ENCODE measurements at places on chromosomes 4 and X. TPM values are rescaled to one million over a fixed set of nuclear protein-coding genes. Genes with fewer than 3 reads are reported as not detected.
A peak's percentile ranks its signal among the peaks of the same experiment; 100 is the strongest.

DNA sequence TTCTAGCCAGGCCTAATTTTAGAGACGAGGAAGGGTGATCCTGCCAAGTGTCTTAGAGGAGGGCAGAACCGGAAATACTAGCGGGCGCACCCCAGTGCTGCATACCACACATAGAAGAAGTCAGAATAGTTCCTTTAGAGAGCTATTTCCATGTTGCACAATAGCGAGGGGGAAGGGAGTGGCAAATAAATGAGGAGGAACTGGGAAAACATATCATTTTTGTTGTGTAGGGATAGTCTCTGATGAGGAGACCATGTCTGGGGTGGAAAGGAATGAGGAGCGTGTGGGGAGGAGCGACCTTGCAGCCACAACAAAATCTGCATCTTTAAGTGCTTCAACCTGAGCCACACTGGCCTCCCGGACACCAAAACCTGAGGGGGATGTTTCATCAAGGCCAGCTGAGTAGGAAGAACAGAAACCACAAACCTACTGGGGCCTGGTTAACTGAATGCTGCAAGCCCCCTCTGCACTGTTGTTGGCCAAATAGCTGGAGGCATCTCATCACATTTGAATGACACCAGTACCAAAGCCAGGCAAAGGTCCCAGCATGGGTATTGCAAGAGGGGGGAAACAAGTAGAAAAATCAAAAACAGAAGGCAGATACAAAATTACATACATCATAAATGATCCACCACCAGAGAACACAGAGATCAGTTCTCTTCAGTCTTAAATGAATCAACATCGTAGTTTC lies 26.7 kb upstream of the C1QTNF7 start:
- peak; percentile 80 for DNase-seq

The RGS12 gene
- 29.9 TPM for total RNA-seq

The ARAP2 gene
- 12.4 TPM for total RNA-seq

- no peak for DNase-seq
Observed at GRCh38 chr4:92988301-92988700, 684.5 kb downstream of the GRID2 start.

DNA sequence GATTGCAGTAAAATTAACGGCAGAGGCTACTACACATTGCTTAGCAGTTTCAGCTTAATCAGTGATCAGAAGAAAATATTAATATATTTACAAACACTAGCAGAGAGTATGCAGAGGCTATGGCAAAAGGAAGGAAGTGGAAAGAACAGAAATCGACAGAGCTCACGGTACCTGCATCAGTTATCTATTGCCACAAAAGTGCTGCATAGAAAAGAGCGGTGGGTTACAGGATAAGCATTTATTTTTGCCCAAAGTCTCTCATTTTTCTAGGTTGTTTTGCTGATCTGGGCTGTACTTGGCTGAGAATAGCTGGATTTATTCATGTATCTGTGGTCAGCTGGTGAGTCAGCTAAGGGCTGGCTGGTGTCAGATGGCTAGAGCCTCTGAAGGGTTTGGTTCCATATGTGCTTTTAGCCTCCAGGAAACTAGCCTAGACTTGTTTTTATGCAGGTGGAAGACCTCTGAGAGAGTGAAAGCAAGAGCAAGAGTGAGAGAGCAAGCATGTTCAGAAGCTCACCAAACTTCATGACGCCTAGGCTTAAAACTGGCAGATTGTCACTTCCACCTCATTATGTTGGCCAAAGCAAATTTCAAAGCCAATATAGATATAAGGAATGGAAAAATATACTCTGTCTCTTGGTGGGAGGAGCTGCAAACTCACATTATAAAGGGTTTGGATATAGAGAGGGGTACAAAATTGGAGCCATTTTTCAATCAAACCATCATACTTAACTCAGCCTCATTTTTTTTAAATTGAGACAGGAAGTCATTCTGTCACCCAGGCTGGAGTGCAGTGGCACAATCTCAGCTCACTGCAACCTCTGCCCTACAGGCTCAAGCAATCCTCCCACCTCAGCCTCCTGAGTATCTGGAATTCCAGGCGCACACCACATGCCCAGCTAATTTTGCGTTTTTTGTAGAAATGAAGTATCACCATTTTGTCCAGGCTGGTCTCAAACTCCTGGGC lies 153.2 kb upstream of the RPL34 start:
- no peak for DNase-seq

DNA sequence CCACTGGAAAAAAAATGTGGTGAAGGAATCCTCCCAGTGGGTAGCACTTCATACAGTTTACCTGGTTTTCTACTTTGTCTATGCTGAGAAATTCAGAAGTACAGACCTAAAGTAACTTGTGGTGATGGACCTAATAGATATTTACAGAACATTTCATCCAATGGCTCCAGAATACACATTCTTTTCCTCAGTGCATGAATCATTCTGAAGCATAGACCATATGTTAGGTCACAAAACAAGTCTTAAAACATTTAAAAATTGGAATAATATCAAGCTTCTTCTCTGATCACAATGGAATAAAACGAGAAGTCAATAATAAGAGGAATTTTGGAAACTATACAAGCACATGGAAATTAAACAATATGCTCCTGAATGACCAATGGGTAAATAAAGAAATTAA lies 450.1 kb upstream of the INTU start:
- DNase-seq: no peak

The LDB2 gene
- 62.7 TPM for total RNA-seq

GRCh38 chrX:97844161-97844560 lies 960.5 kb downstream of the RPA4 start:
- DNase-seq: no peak

GRCh38 chr4:85598936-85599335 lies 124.0 kb downstream of the ARHGAP24 start:
- DNase-seq: no peak

- DNase-seq: no peak
Observed at GRCh38 chr4:37970702-37971101, 10.5 kb downstream of the PTTG2 start.

The TMEM31 gene
- total RNA-seq: not detected

The NDST4 gene
- 0.90 TPM for total RNA-seq

GRCh38 chr4:8380511-8381415 lies 59.8 kb downstream of the ACOX3 start:
- DNase-seq: no peak

- DNase-seq: no peak
Observed at GRCh38 chr4:184722798-184723197, 11.1 kb downstream of the CENPU start.

DNA sequence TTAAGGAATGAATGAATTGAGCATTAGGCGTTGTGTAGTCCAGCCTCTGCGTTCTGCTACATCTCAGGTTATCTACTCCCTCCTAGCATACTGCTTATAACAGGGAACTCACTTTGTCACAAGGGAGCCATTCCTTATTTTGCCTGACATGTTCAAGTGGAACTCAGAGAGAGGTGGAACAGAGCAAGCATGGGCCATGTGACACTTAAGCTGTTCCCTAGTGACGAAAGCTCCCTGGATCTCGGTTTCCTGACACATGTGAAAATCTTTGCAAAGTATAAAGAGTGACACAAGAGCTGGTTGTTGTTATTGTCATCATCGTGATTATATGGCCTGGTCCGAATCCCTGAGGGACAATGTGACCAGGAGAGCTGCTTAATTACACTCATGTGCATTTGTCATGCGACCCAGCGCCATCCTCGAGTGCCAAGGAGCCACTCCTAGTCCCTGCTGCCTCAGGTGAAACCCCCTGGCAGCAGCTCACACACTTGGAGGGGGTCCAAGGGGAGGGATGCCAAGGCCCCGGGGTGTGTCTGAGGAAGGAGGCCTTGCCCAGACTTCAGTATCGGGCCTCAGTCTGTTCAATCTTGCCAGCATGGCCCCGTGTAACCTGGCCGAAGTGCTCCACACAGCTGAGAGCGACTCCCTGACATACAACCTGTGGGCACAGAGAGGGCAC lies 98.5 kb upstream of the MAP3K15 start:
- no peak for DNase-seq

DNA sequence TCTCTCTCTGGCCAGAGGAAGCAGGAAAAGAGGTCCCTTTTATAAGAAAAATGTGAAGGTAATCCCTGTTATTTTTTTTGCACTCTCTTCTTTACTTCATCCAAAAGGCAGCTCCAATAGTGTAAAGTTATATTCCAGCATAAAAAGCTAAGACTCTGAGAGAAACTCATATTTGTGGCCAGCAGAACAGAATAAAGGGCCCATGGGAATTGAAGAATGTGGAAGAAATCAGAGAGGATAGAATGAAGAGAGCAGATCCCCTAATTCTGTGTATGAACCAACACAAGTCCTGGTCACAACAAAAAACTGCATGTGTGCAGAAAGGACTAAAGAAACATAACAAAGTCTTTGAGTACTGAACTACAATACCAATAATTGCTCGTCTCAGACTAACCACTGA lies 22.3 kb downstream of the RPS6KA6 start:
- DNase-seq: no peak

The BEX2 gene
- 0.87 TPM for total RNA-seq

DNA sequence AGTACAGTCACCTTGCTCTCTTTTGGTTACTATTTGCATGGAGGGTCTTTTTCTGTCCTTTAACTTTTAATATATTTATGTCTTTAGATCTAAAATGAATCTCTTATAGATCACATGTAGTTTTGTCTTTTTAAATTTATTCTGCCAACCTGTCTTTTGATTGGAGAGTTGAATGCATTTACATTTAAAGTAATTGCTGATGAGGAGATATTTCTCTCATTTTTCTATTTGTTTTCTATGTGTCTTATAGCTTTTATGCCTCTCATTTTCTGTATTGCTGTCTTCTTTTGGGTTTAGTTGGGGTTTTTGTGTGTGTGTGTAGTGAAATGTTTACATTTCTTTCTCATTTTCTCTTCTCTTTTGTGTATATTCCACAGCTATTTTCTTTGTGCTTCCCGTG lies 123.5 kb downstream of the TBC1D19 start:
- no peak for DNase-seq

DNA sequence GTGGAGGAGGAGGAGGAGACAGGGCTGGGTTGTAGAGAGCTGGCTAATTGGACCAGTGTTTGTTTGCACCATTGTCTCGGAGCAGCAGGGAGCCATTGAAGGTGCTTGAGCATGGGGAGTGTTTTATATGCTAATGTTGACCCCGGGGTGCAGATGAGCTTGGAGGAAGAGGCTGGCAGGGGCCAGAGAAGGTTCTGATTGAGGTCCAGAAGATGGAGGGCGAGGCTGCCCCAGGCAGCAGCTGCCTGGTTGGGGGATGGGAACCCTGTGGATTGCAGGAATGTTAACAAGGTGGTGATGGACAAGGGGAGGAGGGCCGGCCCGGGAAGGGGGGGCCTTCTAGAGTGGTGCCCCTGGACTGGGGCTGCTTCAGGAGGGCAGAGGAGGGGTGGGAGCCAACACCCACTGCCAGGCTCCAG lies 18.0 kb downstream of the DOK7 start:
- no peak for DNase-seq

GRCh38 chrX:39464253-39464652 lies 633.5 kb downstream of the BCOR start:
- DNase-seq: no peak

The SPANXN3 gene
- total RNA-seq: not detected

The CYLC1 gene
- not detected for total RNA-seq

- DNase-seq: no peak
Observed at GRCh38 chr4:182293691-182294255, 50.6 kb downstream of the TENM3 start.

The RPA4 gene
- 7.2 TPM for total RNA-seq

DNA sequence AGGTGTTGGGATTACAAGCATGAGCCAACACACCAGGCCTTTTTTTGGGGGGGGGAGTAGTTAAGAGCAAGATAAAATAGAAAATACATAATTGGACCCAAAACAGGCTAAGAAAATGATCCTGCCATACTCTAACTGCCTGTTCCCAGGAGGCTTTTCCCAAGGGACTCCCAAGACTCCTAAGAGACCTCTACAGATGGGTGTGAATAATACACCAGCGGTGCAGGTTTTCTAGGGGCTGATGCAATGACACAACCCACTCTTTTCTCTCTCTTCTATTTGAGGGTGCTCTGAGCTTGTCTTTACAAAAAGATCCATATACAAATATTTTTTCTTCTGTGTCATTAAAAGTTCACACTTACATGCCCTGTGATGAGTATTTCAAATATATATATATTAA lies 116.9 kb downstream of the RASL11B start:
- no peak for DNase-seq

DNA sequence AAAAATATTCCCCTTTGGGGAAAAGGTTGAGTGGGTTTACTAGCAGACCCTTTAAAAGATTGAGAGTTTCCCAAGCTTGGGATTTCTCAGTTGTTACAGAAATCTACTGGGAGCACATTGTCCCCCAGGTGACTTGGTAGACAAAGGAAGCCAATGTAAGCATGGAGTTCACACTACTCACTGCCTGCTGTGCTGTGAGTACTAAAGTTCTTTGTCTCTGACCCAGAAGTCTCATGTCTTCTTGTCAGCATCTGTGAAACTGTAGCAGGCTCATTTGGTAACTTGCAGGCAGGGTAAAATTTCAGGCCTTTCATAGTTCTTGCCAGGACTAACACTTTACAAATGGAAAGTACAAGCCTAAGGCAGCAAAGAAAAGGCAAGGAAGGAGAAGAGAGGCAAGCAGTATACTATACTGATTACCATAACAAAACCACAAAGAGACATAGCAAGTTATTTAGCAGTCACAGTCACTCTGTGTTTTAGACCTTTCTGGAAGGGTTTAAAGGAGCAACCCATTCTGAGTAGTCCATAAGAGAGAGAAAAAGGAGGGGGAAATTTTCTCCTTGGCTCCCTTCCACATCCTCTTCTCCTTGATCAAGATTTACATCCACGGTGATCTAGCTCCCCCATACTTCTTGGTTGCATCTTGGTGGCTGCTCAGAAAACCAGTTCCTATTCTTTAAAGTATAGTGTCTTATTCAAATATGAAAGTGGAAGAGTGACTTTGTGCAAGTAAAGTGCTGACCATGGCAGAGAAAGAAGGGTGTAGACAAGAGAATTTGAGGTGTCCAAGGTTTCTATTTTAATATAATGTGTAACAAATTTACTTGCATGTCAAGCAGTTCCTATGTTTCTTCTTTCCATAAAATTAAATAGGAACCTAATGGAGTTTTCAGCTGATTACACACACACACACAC lies 160.0 kb upstream of the PDE5A start:
- no peak for DNase-seq

The GYPE gene
- total RNA-seq: 0.44 TPM

DNA sequence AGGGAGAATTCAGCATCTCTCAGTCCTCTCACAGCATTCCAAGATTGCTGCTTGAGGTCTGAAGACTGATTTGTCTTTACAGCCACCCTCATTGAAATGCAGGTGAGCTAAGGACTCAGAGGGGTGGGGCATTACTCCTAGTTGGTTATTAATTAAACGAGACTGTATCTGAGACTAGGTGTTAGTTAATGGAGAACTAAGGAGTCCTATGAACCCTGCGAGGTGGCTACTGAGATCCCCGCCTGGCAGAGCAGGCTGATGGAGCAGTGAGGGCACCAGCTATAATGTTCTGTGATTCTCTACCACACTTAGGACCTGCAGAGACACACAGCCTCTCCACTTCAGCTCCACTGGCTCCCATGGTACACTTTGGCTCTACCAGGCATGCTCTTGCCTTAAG lies 215.3 kb downstream of the MID1IP1 start:
- no peak for DNase-seq

The RAI2 gene
- 22.4 TPM for total RNA-seq

Data from tibial nerve (tissue), 4 donors.